ENCODE measurements at places on chromosomes 11 and 22. TPM values are rescaled to one million over a fixed set of nuclear protein-coding genes. Genes with fewer than 3 reads are reported as not detected.

RCOR2 gene
- polyA plus RNA-seq = 6.3 TPM

SLC37A2 gene
- polyA plus RNA-seq = 91.1 TPM

LRRC74B gene
- 0.22 TPM for polyA plus RNA-seq

ANGPTL5 gene
- 0.06 TPM for polyA plus RNA-seq

MAML2 gene
- 11.2 TPM for polyA plus RNA-seq

CARD18 gene
- polyA plus RNA-seq = not detected

Data from large intestine (tissue), 12 donors.